ENCODE measurements at places on chromosomes 12 and 14.

- no peak for DNase-seq
Observed at GRCh38 chr12:128091951-128092382, 175.0 kb upstream of the TMEM132C start.

- DNase-seq, result no peak
Observed at GRCh38 chr14:20110438-20110837, at the start of gene OR4K17. Gene OR4K17 (plus strand): TSS chr14:20110739. CDS start chr14:20117500, 6,761 bp downstream.

DNA sequence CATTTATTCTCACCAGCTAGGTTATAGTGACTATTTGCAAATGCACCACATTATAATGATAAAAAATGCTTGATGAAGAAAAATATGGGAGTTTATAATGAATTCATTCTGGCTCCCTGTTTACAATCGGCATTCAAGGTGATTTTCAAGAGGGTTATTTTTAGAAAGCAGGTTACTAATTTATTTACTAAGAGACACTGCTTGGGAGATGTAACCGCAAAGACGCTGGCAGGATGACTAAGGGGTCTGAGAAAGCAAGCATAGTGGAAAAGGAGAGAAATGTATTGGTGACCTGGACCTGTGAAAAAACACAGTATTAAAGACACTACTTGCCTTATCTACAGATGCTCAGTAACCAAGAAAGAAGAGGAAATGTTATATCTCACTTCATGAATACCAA, 13.3 kb upstream of the PITPNM2 start:
- no peak for DNase-seq

DNA sequence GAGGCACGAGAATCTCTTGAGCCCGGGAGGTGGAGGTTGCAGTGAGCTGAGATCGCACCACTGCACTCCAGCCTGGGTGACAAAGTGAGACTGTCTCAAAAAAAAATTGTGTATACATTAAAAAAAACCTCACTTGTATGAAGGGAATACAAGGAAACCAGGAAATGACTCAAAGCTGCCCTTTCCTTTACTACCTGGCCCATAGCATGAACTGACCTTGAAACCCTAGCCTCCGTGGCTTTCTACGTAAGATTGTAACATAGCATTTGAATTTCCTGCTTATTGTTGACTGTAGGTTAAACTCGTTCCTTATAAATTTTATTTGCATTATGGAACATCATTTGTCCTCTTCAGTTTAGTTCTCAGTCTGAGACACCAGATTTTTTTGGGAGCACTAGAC, 9.1 kb upstream of the DDX47 start:
- no peak for DNase-seq

GRCh38 chr14:35961697-35962274, 135.6 kb downstream of the BRMS1L start:
- DNase-seq, result no peak

DNA sequence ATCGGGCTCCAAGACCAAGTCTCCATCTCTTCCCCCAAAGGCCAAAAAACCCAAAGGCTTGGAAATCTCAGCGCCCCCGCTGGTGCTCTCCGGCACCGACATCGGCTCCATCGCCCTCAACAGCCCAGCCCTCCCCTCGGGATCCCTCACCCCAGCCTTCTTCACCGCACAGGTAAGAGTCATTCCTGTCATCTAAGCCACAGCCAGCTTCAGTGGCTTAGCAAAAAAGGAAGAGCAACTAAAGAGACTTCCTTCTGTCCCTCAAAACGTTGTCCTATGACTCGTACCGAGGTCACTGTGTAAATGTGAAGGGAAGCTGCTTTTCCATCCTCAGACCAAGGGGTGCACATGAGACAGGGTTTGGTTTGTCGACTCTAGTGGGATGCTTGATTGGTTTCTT, 53.4 kb downstream of the ELK3 start:
- DNase-seq, result no peak

GRCh38 chr14:102751088-102751487, 26.2 kb upstream of the TRAF3 start:
- DNase-seq, result no peak

GRCh38 chr12:3532931-3533702, 42.1 kb downstream of the PRMT8 start:
- no peak for DNase-seq

DNA sequence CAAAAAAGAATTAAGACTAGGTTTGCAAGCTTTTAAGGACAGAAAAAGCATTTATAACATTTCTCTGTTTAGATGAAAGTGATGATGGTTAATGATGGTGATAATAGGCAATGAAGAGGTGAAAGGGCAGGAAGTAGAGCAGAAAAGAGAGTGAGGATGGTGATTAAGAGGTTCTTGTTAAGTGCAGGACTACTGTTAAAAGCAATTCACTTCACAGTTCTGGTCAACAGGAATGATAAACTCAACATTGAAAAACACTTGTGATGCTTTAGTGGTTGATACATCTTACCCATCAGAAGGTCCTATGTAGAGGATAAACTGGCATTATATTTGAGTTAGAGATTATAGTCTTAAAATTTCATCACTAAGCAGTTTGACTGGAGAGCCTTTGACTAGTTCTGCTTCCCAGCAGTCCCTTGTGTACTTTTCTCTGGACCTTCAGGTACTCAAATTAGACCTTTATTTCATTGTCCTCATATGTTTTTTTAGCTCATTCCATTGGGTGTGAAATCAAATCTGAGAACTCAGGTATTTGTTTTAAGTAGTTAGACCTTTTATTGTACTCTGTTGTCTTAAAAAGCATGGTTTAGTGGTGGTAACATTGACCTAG, 10.9 kb downstream of the RAP1B start:
- DNase-seq, result no peak

DNA sequence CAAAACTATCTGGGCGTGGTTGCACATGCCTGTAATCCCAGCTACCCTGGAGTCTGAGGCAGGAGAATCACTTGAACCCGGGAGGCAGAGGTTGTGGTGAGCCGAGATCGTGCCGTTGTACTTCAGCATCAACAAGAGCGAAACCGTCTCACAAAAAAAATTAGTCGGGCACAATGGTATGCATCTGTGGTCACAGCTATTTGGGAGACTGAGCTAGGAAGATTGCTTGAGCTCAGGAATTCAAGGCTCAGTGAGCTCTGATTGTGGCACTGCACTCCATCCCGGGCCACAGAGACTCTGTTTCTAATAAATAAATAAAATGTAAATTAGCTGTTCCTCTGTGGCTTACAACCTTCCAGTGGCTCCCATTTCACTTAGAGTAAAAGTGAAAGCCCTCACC, 28.0 kb downstream of the RCOR1 start:
- DNase-seq, result no peak

DNA sequence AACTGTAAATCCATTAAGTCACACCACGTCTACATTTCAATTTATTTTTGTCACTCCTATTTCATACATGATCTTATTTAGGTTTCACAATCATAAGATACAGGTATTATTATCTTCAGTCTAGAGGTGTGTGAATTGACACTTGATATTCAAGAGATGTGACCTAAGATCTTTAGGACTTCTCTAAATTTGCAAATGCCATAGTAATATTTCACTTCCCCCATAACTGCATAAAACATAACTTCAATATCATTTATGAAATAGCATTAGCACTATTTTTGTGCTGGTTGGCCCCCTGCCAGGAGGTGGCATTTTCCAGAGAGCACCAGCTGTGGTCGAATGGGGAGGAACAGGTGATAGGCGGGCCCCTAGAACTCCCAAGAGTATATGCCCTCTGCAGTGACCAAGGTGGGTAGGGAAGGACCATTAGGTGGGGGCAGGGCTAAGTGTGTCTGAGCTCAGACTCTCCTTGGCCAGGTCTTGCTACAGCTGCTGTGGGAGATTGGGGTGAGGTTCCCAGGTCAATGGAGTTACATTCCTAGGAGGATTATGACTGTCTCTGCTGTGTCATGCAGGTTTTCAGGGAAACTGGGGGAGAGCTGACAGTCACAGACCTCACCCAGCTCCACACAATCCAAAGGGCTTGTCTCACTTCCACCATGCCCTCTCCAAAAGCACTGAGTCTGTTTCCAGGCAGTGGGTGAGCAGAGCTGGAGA, 49.2 kb upstream of the ERGIC2 start:
- DNase-seq, result no peak

- DNase-seq, result no peak
Observed at GRCh38 chr12:96347130-96347699, 53.0 kb downstream of the CDK17 start.

DNA sequence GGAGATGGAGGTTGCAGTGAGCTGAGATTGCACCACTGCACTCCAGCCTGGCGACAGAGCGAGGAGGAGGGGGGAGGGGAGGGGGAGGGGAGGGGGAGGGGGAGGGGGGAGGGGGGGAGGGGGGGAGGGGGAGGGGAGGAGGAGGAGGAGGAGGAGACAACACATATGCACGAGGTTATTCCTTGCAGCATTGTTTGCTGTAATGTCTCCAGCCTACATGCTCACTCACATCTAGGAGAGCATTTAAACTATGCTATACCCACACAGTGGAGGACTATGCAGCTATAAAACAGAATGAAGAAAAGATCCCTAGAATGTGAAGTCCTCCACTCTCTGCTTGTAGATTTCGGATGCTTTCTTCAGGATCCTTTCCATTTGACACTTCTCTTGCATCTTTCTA, 3.5 kb upstream of the HIGD1C start:
- no peak for DNase-seq

DNA sequence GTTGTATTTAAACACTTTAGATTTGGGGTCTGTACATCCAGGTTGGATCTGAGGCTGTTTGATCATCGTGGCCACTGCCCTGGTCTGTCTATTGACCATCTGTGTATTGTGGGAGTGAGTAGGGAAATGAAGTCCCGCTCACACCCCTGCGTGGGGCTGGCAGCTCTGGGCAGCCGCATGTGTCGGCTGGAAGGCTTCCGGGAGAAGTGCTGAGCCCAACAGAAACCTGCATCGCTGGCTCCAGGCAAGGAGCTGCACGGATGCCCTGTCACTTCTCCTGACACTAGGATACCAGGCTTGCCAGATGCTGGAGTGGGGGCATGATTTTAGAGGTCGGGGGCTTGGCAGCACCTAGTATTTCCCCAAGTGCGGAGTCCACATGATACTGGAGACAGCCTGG, 93.6 kb downstream of the PHETA1 start:
- DNase-seq, result no peak

- DNase-seq, result no peak
Observed at GRCh38 chr12:85747941-85748495, 88.2 kb downstream of the RASSF9 start.

DNA sequence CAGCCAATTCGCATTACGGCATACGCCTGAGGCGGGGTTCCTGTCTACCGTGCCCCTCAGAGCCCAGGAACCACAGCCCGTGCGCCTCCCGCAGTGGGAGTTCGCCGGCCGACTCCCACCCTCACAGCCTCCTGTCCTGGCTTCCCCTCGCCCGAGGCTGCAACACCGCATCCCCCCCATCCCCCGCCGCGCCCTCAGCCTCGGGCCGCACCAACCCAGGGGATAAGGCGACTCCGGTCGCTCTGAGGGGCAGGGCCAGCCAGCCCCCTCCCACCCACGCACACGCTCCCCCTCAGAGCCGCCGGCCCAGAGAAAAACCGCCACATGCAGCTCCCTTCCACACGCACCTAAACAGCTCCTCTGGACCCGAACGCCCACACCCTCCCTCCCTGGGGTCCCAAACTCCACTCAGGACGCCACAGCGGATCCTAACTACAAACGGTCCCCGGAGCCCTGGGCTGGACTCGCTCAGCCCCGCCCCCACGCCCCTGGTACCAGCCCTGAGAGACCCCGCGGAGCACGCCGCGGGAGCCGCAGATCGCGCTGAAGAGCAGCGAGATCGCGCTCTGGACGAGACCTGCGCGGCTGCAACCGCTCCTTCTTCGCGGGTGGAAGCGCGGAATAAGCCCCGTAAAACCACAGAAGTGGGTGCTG, at the start of gene C14orf39:
Gene C14orf39, minus strand, starts transcription at position 466 of the 654 bp plus-strand sequence. CDS start 985 bp downstream, outside the sequence.
- DNase-seq, result no peak

DNA sequence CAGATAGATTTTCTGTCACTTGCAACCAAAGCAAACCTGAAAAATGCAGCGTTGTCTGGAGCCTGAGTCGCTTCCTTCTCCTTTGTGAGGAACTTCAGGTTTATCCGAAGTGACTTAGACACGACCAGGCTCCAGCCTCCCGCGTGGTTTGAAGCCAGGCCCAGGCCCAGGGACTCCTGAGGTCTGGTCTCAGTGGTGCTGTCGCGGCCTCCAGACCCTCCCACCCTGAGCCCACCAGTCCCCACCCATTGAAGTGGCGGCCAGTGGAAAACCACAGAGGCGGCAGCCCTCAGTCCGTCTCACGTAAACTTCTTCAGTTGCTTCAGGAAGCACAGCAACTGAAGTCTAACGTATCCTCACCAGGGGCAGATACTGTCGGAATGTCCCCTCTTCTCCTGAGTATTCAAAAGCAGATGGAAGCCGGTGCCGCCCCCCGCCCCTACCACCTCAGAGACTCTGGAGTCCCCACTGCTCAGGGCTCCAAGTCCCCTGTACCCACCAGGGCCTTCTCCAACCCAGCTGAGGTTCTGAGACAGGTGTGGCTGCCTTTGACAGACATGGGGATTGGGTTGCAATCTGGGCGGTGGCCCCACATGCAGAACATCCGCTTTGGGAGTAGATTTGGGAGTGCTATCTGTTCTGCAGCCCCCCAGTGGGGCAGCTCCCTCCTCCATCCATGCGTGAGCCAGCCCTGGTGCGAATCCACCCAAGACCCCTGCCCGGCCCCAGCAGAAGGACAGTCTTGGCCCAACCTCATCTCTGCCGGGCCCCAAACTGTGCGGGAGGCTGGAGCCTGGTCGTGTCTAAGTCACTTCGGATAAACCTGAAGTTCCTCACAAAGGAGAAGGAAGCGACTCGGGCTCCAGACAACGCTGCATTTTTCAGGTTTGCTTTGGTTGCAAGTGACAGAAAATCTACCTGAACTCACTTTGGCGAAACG, 26.6 kb upstream of the GALNT9 start:
- DNase-seq, result no peak

GRCh38 chr14:36194663-36195062, 18.1 kb upstream of the PTCSC3 start:
- no peak for DNase-seq

DNA sequence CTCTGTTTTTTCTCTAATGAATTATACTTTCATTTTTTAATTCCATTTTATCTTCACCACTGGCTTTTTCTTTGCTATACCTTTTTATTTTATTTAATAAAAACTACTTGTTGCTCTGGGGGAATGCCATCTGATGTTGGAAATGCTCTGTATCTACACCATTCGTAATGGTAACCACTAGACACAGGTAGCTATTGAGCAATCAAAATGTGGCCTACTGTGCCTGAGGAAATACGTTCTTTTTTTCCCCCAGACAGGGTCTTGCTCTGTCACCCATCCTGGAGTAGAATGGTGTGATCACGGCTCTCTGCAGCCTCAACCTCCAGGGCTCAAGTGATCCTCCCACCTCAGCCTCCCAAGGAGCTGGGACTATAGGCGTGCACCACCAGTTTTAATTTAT, 140.2 kb downstream of the FUT8 start:
- no peak for DNase-seq

GRCh38 chr12:88658009-88658408, 77.7 kb upstream of the KITLG start:
- no peak for DNase-seq
